ENCODE measurements at places on chromosomes 12 and 14. TPM values are rescaled to one million over a fixed set of nuclear protein-coding genes. Genes with fewer than 3 reads are reported as not detected.

GRCh38 chr12:52257074-52257551, 17.3 kb upstream of the KRT86 start:
- no peak for DNase-seq

- DNase-seq = peak; percentile 74
Measured at GRCh38 chr12:13179211-13180074, 17.1 kb upstream of the EMP1 start.

- peak; percentile 42 for DNase-seq
Measured at GRCh38 chr12:50072198-50072907, 12.8 kb upstream of the SMARCD1 start.

DNA sequence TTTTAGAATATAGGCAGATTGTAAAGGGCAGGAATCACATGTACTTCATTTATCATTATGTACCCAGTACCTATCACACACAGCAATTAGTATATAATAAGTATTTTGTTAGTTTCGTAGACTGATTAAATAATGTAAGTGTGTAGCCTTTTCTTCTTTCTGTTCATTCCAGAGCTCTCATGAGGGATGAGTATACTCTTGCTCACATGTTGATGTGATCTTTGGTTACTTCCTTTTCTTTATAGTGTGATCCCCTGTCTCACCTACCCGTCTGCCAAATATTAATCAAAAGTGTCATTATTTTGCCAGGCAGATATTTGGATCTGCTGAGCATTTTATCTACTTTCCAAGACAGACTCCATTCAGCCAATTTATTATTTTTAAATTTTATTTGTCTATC, 156.1 kb downstream of the PCNX1 start:
- no peak for DNase-seq

DNA sequence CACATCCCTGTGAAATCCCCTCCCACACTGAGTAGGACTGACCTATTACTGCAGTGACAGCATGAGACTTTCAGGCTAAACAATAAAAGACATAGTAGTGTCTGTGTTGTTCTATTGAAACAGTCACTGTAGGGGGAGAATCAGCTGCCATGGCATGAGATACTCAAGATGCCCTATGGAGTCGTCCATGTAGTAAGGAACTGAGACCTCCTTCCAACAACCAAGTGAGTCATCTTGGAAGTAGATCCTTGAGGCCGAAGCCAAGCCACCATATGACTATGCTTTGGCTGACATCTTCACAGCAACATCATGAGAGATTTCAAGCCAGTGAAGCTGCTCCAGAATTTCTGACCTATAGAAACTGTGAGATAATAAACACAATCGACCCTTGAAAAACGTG, 12.1 kb upstream of the LRP6 start:
- DNase-seq = no peak

GRCh38 chr12:32477714-32478113, 78.4 kb downstream of the FGD4 start:
- no peak for DNase-seq

GRCh38 chr12:67026487-67027246, 242.5 kb upstream of the CAND1 start:
- peak; percentile 40 for DNase-seq

- peak; percentile 67 for DNase-seq
Measured at GRCh38 chr12:121580959-121581685, at the start of gene KDM2B. Gene KDM2B, minus strand, starts transcription at chr12:121581023. Its CDS starts 112 bp downstream, at chr12:121580911.

GRCh38 chr14:53043027-53043581, 92.3 kb upstream of the FERMT2 start:
- no peak for DNase-seq

DNA sequence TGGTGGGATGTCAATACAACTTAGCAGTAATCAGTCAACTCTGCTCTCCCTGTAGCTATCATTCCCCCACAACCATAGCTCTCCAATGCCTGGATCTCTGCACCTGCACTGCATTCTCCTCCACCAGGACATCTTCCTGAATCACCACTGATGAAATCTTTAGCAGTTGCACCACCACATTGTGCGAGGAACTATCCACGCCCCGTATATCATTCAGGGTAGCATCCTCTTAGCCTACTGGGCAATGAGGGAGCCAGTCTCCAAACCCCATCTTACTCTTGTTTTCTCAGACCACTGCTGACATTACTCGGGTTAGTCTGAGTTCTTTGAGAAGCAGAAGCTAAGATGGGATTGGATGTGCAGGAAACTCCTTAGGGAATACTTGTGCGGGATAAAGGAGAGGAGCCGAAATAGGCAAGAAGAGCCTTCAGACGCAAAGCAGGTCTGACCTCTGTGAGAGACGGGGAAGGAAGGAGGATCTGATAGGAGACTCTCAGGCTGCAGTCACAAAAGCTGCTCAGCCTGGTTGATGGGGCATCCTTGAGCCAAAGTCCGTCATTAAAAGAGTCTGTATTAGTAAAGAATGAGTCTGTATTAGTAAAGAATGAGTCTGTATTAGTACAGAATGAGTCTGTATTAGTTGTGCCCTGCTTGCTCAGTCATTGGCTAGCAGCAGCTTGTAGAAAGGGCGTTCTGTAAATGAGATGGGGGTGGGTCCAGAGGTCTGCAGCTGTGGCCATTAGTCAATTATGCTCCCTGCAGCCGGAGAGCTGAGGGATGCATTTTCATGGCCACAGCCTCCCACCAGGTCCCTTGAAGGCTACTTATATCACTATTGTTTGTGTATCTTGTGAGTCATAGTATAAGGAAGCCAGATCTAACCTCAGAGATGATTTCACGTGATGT, 49.6 kb upstream of the RASSF3 start:
- peak; percentile 71 for DNase-seq

GRCh38 chr12:81863406-81863805, 104.3 kb upstream of the PPFIA2 start:
- no peak for DNase-seq

The PTCSC3 gene
- polyA plus RNA-seq = 6.4 TPM

The ASPG gene
- polyA plus RNA-seq = 58.1 TPM

The KLHL33 gene
- polyA plus RNA-seq = 0.24 TPM
